ENCODE measurements at places on chromosomes 3 and 15.

DNA sequence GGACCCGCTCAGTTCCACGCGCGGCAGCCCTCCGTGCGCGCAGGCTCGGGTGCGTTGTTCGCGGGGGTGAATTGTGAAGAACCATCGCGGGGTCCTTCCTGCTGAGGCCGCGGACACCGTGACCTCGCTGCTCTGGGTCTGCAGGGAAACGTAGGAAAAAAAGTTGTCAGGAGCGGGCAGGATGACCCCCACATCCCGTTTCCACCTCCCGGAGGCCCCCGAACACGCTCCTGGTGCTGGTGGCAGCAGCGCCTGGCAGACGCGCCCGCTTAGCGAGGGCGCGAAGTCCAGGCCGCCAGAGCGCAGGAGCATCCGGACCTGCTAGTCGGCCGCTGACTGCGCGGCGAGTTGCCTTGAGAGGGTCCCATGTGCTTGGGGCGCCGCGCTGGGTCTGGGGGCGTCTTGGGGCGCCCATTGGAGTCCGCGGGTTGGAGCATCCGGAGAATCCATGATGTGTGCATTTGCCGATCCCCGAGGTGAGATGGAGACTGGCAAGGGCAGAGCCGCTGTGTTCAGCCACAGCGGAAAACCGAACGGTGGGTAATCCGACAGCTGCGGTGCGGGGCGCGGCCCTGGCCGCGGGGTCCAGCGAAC, 520 bp downstream of the GREM1 start:
- no peak for ATAC-seq

- ATAC-seq = no peak
These were observed 1012.2 kb downstream of the SQOR start for GRCh38 chr15:46647046-46647445.

GRCh38 chr3:146160321-146160963, 542 bp downstream of the PLOD2 start:
- ATAC-seq = peak; percentile 70

DNA sequence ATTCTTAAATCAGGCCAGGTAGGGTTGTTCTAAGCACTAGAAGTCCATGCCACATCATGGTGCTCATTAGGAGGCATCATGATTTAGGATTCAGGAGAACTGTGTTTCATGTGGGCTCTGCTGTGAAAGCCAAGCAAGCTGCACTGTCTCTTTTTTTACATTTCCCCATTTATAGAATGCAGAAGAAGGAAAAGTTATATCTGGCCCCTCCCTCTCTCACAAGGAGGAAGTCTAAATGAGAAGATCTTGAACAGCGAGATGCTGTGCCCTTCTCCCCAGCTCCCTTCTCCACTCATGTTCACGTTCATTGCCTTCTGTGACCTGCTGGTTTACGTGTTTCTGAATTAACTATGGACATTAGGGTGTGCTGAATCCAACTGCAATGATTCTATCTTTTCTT, 178.5 kb upstream of the RASGRP1 start:
- no peak for ATAC-seq

- ATAC-seq = no peak
These were observed 104.1 kb downstream of the LIPC start for GRCh38 chr15:58535894-58536293.

DNA sequence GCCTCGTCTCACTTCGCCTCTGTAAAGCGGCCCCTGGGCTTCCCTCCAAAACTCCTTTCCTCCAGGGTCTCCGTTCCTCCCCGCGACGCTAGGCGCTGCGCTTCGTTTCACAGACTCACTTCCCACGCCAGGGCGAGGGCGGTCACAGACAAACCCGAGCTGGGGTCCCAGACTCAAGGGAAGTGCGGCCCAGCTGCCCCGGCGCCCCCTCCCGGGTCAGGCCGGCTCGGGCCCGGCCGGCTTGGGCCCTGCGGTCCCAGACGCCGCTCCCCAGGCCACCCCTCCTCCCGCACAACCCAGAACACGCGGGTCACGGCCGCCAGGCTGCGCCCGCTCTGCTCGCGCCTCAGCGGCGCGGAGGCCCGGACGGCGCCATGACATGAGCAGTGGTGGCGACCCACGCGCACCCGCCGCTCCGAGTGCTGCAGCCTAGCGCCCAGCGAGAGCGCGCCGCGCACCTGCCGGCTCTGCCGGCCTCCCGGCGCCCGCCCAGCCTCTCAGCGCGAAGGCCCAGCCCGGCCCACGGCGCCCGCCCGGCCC, 547 bp downstream of the NUP210 start:
- ATAC-seq = peak; percentile 66

GRCh38 chr3:124800511-124801258, 70.4 kb downstream of the UMPS start:
- ATAC-seq = no peak

GRCh38 chr3:17013050-17013449, 128.3 kb downstream of the PLCL2 start:
- no peak for ATAC-seq

DNA sequence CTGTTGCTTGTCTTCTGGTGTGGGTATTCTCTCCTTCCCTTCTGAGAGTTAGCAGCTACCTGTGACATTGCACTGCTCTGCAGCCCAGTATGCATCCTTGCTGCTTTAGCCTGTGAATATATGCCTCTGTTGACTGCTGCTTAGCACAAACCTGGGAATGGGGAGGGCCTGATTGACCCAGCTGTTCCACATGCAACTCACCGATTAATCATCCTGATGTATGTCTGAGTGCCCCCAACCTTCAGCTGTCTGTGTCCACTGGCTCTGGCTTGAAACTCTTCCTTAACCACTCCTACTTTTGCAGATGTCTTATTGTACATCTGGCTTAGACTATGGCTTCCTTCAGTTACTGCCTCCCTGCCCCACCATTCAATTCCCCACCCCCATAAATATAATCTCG, 119.1 kb downstream of the RASA2 start:
- no peak for ATAC-seq

DNA sequence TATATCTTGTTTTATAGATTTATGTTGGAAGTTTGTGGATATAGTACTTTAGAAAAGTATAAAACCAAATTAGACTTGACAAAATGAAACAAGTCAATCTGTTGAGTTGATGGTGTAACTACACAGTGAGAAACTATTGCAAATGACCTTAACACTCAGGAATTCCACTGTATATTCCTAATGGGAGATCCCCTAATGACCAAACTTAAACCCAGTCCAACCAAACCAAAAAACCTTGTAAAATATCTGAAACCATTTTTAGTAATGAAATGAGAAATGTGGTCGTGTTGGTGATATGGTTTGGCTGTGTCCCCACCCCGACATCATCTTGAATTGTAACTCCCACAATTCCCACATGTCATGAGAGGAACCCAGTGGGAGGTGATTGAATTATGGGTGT, 31.9 kb upstream of the ATP13A3 start:
- no peak for ATAC-seq

- no peak for ATAC-seq
These were observed 868.6 kb downstream of the TBL1XR1 start for GRCh38 chr3:176328666-176329065.

DNA sequence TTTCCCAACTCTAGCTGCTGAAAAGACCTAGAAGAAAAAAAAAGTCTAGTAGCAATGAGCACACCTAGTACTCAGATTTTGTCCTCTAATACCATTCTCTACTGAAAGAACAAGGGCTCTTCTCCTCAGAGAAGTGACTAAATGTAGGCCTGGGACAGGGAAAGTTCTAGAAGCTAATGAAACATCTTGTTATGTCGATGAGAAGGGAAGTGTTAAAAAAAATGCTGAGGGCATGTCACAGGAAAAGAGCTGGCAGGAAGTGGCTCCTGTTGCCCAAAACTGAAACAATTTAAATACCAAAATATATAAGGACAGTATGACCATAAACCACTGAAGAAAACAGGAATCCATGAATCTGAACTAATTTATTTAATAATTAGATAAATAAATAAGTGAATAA, 581.4 kb upstream of the TBL1XR1 start:
- ATAC-seq = no peak

GRCh38 chr3:28150465-28151206, 90.8 kb upstream of the CMC1 start:
- ATAC-seq = no peak

- ATAC-seq = no peak
These were observed 706.6 kb downstream of the NR2F2 start for GRCh38 chr15:97037080-97037479.

GRCh38 chr3:159884661-159885402, 103.8 kb upstream of the IL12A start:
- no peak for ATAC-seq

DNA sequence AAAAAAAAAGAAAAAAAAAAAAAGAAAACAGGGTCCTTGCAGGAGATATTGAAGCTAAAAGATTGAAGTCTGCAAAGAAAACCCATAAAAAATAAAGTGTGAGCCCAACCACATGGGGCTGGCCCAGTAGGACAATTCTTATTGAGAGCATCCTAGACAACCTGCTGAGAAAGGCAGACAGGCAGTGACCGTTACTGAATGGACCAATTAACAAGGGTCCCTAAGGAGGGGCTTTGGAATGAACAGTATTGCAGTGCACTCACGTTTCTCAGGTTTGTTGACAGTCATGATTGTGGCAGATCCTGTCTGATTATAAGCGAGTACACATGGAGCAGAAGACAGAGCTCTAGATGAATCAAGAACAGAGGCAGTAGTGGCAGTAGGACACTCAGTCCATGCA, 168.6 kb downstream of the LSAMP start:
- ATAC-seq = no peak

DNA sequence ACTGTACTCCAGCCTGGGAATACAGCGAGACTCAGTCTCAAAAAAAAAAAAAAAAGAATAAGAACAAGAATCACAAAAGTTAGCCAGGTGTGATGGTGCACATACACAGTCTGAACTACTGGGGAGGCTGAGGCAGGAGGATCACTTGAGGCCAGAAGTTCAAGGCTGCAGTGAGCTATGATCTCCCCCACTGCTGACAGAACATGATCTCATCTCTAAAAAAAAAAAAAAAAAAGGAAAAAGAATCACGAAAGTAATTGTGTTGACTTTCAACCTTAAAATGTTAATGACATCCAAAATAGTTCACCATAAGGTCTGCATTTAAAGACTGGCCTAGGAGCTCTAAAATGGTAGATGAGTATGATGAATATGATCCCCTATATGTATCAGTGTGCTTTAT, 68.0 kb upstream of the MAP4 start:
- no peak for ATAC-seq

- no peak for ATAC-seq
These were observed 18.9 kb upstream of the SEMA5B start for GRCh38 chr3:123046262-123047061.

DNA sequence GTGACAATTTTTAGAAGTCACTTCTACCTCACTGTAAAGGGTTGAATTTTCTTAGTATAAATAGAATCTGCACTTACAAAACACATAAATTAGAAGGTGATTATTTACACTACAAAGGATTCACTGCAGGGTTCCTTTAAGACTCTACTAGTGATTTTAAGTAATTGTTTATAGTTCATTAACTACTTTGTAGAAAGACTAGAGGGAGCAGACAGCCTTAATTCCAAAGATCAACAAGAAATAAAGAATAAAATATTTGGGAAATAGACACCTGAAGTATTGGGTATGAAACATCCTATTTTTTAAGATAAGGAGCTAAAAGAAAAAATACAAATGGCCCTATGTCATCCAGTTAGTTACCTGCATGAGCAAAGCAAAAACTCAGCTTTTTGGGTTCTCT, 360.5 kb upstream of the ALCAM start:
- ATAC-seq = no peak

- ATAC-seq = peak; percentile 92
These were observed 39.5 kb upstream of the TPRG1 start for GRCh38 chr3:189132231-189132671.

DNA sequence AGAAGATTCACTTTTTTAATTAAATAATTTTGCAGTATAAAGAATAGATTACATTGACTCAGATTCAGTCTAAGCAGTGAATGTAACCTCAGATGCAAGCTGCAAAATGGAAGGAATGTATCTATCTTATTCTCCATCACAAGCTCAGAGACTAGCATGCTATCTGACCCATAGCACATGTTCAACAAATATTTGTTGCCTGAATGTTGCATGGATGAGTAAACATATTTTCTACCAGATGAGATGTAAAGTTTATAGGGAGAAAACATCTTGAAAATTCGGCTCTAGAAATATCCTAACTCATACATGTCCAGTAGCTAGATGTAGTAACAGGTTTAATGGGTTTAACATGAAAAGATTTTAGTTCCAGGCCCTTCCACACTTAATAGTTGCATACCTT, 234.2 kb downstream of the MECOM start:
- ATAC-seq = no peak

Measured in esophagus mucosa (tissue), 1 donor.